ENCODE measurements at places on chromosomes 16 and 17.

GRCh38 chr17:6701719-6702118 lies 11.4 kb downstream of the SLC13A5 start:
- DNase-seq = no peak

- DNase-seq = no peak
Observed at GRCh38 chr17:77602883-77603640, 355.4 kb upstream of the TNRC6C start.

DNA sequence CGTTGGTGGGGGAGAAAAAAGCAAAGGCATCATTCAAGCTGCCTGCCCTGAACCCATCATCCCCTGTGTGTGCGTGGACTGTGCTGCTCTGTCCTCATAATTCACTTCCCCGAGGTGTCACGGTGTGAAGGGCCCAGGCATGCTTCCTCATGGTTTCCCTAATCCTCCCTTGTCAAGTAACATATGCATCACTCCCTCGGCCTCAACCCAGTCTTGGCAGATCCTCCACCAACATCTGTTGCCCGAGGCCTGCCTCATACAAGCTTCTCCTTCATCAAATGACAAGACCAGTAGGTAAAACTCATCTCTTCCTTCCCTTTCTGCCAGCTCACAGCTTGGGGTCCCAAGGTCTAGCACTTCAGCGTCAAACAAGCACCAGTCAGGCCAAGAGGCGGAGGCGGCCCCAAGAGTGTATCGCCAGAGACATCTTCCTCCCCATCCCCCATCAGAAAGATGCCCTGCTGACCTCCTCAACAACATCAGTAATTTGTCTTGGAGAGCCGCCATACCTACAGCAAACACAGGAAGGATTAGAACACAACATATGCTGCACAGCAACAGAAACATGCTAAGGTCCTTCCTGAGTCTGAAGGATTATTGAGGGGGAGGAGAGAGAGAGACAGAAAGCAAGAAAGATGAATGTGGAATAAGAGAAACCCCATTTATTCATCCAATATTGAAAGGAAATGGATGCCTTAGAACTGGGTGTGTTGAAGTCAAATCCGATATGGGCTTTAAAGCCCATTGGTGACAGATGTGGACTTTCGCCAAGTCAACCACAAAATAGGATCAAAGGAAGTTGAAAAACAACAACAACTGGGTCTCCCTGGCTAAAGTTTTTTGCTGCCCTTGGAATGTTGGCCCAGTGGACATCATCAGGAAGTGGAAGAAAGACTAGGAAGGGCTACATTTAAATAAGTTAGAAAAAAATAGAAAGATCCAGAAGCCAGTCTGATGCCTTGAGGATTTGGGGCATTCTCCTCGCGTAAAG lies 38.4 kb downstream of the SOX9 start:
- peak; percentile 62 for DNase-seq

GRCh38 chr17:79671085-79671694 lies 59.6 kb upstream of the ENPP7 start:
- no peak for DNase-seq

DNA sequence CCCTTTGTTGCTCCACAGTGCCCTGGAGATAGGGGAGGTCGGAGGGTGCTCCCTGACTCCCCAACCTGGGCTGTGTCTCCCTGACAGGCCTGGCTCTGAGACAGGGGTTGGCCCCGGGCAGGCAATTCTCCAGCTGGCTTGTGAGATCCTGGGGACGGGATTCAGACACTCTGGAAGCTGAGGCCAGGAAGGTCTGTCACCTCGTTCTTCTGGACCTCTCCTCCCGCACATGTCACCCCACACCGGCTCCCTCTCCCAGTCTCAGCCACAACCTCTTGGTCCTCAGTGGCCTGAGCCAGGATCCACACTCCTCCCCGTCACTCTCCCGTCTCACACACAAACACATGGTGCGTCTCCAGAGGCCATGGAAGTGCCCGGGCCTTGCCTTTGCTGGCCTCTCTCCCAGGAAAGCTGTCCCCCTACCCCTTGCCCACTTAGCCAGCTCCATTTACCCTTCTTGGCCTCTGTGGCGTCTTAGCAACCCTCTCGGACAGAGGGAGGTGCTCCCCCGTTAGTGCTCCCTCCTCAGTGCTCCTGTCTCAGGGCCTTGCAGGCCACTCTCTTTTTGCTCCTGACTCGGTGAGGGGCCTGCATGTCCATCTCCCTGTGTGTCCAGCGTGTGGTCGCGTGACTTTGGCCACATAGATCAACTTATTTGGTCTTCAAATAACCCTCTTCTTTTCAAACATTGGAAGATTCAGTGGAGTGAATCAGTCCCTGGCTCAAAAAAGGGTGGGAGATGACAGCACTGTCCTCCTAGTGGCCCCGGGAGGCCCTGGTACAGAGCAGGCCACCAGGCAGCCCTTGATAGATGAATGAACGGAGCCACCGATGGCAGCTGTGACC lies 747 bp downstream of the ADGRG3 start:
- no peak for DNase-seq

GRCh38 chr17:81994593-81995462 lies 17.4 kb downstream of the ASPSCR1 start:
- no peak for DNase-seq

DNA sequence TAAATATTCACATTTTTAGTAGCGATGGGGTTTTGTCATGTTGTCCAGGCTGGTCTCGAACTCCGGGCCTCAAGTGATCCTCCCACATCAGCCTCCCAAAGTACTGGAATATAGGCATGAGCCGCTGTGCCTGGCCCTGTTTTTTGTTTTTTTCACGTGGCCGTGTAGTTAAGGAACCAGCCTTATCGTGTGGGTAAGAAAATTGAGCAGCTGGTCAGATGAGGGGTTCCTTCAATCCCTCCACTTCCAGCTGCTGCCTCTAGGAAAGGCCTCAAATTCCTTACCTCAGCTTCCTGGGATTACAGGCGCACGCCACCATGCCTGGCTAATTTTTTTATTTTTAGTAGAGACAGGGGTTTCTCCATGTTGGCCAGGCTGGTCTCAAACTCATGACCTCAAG lies 5.9 kb upstream of the DPEP2 start:
- no peak for DNase-seq

GRCh38 chr16:24511174-24511573 lies 28.2 kb upstream of the RBBP6 start:
- DNase-seq = no peak

DNA sequence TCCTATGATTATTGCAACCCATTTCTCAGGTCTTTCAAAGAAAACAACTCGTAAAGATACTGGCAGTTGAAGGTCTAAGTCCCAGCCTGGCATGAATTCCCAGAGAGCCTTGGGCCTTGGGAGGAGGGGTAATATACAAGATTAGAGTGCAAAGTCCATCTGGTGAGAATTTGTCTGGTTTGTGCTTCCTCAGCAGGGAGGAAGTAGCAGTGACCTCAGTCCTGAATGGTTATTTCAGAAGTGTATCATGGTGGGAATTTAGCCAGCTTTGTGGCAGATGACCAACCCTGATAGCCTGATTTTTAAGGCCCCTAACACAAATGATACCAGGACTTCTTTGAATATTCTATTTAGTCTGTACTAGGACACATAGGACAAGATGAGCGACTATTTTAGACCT lies 151.2 kb upstream of the TBX2 start:
- DNase-seq = no peak

- no peak for DNase-seq
Observed at GRCh38 chr16:56192635-56192945, 1.3 kb downstream of the GNAO1 start.

GRCh38 chr16:88017587-88018101 lies 66.4 kb downstream of the BANP start:
- no peak for DNase-seq

DNA sequence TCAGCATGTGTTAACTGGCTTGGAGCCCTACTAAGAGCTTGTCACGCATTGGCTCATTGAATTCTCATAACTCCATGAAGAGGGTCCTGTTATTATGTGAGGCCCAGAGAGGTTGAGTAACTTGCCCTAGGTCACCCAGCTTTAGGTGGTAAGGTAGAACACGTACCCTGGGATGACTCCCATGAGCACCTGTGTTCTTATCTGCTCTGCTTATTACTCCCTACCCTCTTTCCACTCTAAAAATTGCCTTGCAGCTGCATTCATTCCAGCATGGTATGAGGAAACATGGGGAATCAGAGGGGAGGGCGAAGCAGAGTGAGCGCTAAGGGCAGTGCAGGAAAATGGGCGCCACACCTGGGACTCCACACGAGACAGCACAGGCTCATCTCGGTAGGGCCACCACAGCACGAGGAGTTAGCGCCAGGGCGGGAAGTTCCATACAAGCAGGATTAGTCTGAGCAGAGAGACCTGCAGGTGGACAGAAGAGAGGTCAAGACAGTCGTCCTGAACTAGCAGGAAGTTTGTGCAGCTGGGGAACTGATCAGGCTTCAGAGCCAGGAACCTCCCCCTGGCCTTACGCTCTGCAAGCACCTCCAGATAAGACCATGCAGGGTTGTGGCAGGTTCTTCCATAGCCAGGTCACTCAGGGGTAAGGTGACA lies 10.1 kb downstream of the COPZ2 start:
- no peak for DNase-seq

- DNase-seq = no peak
Observed at GRCh38 chr17:57221366-57222350, 34.7 kb upstream of the MSI2 start.

- no peak for DNase-seq
Observed at GRCh38 chr17:12402963-12403622, 262.6 kb upstream of the MYOCD start.

DNA sequence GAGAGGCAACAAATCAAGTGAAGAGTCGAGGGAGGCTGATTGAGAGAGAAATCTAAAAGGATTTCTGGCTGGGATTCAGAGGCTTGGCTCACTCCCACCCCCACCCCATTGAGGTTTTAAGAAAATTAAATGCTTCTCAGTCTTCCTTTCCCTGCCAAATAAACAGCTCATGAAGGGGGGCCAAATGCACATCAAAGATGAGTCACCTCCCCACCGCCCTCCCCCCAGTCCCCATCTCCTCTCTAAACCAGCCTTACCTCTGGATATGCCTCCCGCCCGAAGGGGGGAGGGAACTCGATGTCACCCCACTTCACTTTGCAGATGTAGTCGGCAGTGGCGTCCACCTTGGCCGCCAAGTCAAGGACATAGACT lies 11.6 kb downstream of the ACLY start:
- no peak for DNase-seq

- DNase-seq = no peak
Observed at GRCh38 chr17:71757156-71757555, 363.7 kb upstream of the SOX9 start.

DNA sequence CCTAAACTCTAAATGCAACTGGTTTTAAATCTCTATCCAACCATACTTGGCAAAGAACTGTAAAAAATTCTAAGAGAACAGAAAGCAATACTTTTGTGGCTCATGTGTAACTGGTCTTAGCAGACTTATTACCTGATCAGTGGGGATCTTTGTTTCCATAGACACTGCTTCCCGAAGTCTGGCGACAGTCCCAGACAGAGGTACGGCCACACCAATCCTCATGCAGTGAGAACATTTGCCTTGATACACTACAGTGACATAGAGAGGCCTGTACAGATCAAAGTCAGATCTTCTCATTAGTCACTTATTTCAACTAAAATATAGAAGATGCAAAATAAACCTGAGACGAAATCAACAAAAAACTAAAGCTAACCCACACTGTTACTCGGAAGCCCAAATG lies 43.9 kb downstream of the USP31 start:
- DNase-seq = no peak

- DNase-seq = peak; percentile 37
Observed at GRCh38 chr17:58153046-58153445, 4.9 kb downstream of the OR4D1 start.

- peak; percentile 2 for DNase-seq
Observed at GRCh38 chr16:7182510-7183109, 150.0 kb upstream of the RBFOX1 start.

DNA sequence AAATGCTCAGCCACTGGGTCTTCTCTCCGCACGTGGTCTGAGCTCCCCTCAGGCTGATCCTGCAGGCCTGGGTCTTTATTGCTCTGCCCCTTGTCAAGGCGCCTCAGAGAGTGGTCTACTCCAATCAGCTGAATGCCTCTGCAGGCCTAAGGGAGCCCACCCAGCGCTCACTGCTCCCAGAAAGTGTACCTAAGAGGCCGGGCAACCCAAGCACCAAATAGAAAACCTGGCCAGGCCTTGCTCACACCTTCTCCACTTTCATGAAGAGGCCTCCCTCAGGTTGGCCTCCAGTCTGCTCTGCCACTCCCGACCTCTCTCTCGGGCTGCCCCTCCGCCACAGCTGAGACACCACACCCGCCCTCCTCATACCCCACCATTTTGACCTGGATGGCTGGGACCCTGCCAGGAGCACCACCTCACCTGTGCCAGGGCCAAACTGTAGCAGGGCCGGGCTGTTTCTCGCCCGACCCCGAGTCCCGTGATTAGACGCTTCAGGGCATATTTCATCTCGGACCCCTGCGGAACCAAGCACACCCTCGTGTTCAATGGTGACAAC lies 665 bp downstream of the MYBBP1A start:
- DNase-seq = no peak

DNA sequence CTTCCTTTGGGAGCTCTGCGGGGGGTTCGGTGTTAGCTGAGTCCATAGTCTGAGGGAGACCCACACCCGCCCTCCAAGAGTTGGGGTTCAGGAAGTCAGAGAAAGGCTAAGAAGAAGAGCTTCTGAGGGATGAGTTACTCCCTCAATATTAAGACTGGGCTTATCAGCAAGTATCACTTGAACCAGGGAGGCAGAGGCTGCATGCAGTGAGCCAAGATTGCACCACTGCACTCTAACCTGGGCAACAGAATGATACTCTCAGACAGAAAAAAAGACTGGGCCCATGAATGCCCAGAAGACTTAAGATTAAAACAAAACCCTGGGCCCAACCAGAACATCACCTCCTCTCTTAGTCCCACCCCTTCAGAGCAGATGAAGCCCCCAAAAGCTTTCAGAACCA lies 6.0 kb downstream of the NKIRAS2 start:
- DNase-seq = no peak

DNA sequence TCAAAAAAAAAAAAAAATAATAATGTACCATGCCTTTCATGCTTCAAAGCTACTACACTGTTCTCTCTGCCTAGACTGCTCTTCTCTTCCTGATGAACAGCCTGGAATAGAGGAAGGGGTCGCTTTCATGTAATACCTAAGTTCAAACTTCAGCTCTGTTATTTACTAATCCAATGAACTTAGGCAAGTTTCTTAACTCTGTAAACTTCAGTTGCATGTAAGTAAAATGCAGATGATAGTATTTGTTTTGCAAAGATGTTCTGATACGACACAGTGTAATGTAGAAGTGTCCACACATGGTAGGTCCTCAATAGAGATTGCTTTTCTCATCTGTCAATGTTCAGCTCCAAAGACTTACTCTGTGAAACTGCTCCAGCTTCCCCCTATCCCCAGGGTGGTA lies 6.6 kb downstream of the COA3 start:
- no peak for DNase-seq

- DNase-seq = no peak
Observed at GRCh38 chr17:4135489-4135888, 7.3 kb downstream of the ZZEF1 start.

GRCh38 chr17:7282752-7283321 lies 1.3 kb downstream of the SLC2A4 start:
- DNase-seq = no peak
